ENCODE measurements at places on chromosomes 1 and 21. TPM values are rescaled to one million over a fixed set of nuclear protein-coding genes. Genes with fewer than 3 reads are reported as not detected.

GRCh38 chr21:32516756-32517649 lies 68.3 kb downstream of the TCP10L start:
- peak; percentile 98 for DNase-seq

DNA sequence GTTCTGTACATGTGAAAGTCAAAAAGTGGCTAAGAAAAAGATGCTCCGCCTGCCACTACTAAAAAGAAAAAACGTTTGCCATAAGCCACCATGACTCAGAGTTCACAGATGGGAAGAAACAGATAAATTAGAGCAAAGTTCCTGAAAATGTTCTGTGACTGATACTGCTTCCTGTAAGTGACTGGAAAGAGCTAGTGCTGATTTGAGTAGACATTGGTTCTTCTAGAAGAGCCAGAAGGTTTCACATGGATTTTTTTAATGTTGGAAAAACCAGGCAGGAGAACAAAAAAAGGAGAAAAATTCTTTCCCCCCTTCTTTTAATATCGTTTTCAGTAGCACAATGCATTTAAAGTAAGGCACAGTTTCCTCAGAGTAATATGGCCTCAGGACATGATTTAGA lies 221.4 kb downstream of the HLX start:
- DNase-seq: peak; percentile 91

DNA sequence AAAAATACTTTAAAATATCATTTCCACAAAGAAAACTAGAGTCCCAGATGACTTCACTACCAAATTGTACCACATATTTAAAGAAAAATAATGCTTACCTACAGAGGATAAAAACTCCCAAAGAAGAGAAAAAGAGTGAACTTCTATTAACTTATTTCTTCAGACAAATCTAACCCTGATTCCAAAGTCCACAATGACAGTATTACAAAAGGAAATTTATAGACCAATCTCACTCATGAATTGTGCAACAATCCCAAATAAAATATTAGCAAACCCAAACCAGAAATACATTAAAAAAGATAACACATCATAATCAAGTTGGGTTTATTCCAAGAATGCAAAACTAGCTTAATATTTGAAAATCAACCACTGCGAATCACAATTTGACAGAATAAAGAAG lies 161.4 kb upstream of the GALNT2 start:
- no peak for DNase-seq

DNA sequence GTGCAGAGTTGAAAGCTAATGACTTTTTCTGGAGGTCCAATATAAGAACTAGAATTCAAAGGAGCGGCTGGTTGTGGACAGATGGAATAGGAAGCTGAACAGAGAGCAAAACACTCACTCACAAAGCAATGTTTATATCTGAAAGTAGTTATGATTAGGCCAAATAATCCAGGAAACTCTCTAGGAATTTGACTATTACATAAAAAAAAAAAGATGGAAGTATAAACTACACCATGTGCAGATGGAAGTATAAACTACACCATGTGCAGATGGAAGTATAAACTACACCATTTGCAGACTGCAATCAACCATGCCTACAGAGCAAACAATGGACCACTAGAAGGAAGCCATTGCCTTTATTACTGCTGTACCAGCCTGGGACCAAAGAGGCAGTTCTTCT lies 771.1 kb downstream of the BRINP3 start:
- no peak for DNase-seq

DNA sequence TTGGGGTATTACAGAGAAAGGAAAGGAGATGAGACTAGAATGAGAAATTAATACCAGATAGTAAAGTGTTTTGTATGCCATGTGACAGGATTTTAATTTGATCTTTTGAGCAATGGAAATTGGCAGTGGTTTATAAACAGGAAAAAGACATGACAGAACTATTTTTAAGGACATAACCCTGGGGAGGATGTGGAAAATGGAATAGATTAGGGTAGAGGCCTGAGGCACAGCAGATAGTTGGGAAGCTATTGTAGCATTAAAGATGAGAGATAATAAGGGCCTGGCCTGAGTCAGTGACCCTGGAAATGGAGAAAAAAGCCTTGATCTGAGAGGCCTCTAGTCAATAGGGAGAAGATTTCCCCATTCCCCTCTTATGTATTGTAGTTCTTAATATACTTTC lies 22.1 kb upstream of the KCNA3 start:
- no peak for DNase-seq

DNA sequence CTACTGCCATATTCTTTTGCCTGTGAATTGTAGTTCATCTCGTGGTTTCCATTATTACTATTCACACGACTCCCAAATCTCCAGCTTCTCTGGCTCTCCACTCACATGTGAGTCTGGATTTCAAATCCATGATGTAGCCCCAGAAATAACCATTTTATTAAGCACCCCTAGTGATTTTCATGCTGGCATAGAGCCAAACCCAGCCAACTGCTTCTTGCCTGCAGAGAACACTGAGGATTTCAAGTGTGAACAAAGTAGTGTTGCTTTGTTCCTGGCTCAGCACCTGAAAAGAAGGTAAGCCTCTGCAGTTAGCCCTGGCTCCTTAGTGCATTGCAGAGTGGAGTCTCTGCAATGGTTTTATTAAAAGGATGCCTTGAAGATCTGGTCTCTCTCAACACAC lies 25.9 kb downstream of the UTP25 start:
- no peak for DNase-seq

GRCh38 chr1:52590266-52590665 lies 11.9 kb upstream of the GPX7 start:
- no peak for DNase-seq

The ST3GAL3 gene
- total RNA-seq: 13.9 TPM

The ARHGAP29 gene
- 114 TPM for total RNA-seq

The MSH4 gene
- total RNA-seq: not detected

Data from GM23248 (cell line).